Activated B cell treated with CpG ODN at 0.5 μM for 24 hours (primary cell): ENCODE measurements at places on chromosomes 12 and 14. TPM values are rescaled to one million over a fixed set of nuclear protein-coding genes. Genes with fewer than 3 reads are reported as not detected.

DNA sequence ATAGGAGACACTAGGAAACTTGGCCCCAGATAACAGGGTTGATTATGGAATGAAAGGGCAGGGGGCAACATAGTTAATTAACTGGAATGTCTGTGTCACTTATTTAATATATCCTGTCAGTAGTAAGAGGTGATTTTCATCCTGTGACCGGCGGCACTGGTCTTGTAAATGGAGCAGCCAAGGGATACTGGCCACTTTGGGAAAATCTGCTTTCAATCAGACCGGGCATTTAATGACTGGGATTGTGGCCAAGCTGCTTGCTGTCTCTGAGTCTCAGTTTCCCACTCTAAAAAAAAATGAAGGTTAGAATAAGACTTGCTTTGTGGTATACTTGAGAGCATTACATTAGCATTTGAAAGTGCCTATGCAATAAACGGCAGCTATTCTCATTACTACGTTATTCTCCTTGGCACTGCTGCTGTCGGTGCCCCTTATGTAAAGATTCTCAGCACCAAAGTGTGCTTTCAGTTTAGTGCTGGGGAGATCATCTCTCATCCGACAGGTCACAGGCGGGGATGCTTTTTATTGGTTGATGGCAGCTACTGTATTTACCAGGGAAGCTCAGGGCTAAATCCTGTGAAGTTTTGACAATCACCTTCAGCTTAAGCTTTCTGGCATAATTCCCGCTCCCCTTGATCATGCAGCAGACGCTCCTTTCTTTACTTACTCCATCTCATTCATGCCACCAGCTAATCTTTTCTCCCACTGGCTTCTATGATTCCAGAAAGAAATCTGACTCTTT lies 162.1 kb downstream of the ESRRB start:
- H3K27ac ChIP-seq, result no peak overlapping the region
- H3K27me3 ChIP-seq, result peaks cover 21% of the 10 kb centered on the region
- H3K4me3 ChIP-seq, result no peak overlapping the region
- no peak for DNase-seq
- H3K36me3 ChIP-seq, result no peaks in the 10 kb centered on the region

DNA sequence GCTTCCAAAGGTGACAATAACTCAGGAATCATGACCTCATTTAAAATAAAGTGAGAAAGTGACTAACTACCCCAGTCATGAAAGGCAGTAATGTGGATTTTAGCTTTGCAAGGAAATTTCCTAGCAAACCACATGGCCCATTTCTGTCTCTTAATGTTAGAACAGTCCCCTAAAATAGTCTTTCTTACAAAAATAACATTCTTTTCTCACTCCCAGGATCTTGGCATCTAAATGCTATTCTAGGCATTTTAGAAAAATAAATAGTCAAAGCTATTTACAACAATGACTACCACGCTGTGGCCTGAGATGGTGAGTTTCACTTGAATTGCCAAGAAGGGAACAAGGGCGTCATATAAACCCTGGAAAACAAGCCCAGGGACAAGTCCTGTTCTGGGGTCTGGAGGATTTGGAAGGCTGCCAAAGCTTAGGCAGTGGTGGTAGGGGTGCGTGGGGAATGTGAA lies 101.2 kb upstream of the CCDC175 start:
- H3K4me3 ChIP-seq, result no peak overlapping the region
- H3K27me3 ChIP-seq, result no peaks in the 10 kb centered on the region
- H3K27ac ChIP-seq, result no peak overlapping the region
- no peak for DNase-seq

- DNase-seq, result no peak
- H3K27me3 ChIP-seq, result peaks cover 5% of the 10 kb centered on the region
- peaks cover 20% of the 10 kb centered on the region for H3K4me1 ChIP-seq
- H3K36me3 ChIP-seq, result no peaks in the 10 kb centered on the region
Observed at GRCh38 chr14:94343238-94344005, 20.3 kb upstream of the SERPINA6 start.

DNA sequence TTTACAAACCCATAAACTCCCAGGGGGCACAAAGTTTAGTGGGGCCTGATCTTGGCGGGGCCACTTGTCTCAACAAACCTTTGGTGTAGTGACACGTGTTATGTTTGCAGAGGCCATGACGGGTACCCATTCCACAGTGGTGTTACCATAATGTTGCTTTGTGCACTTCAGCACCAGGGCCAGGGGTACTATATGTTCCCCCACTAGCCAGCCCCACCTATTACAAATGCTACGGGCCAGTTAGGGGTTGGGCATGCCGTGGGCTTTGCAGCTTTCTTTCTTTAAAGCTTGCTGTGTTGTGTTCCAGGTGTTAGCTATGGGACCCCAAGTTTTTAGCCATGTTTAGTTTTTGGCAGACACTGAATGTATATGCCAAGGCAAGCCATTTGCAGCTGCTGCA lies 30.8 kb upstream of the G2E3 start:
- no peak for DNase-seq
- H3K27me3 ChIP-seq, result peaks cover 5% of the 10 kb centered on the region
- H3K36me3 ChIP-seq, result no peaks in the 10 kb centered on the region
- H3K4me3 ChIP-seq, result no peak overlapping the region
- no peaks in the 10 kb centered on the region for H3K4me1 ChIP-seq
- no peak overlapping the region for H3K27ac ChIP-seq

DNA sequence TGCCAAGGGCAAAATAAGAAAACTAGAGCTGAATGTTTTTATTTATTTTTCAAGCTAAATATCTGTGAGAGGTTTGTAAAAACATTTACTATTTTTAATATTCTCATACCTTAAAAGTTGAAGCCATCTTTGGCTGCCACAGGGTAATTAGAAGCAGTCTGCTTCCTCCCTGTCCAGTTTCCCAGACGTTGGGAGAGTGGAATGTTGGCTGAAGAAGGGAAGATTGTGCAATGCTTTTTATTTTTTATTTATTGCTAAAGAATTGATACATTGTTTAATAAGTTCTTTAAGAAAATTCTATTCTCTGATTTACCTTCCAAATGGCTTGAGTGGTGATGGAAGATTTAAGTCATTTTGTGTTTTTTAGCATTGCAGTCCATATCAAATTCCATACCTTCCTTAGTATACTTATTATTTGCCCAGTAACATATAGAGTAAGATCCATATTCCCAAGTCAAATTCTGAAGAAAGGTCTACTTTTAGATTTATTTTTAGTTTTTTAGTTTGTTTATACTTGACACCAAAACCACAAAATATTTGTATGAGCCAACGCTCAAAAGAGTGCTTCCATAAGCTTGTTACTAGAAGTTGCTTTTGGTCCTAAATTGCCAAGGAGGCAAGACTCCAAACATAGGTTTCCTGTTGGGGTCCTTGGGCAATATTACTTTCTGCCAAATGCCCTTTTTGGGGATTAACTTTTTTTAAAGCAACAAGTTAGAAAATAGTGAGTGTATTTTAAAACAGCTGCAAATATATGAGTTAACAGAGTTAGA lies 124.0 kb upstream of the CPM start:
- H3K4me3 ChIP-seq, result no peak overlapping the region
- H3K27me3 ChIP-seq, result no peaks in the 10 kb centered on the region
- H3K27ac ChIP-seq, result no peak overlapping the region
- no peak for DNase-seq

GRCh38 chr12:92814584-92814983 lies 111.8 kb downstream of the PLEKHG7 start:
- no peaks in the 10 kb centered on the region for H3K27me3 ChIP-seq
- H3K36me3 ChIP-seq, result peaks cover 52% of the 10 kb centered on the region
- peaks cover 15% of the 10 kb centered on the region for H3K4me1 ChIP-seq
- DNase-seq, result no peak
- H3K4me3 ChIP-seq, result no peak overlapping the region

DHH gene
- total RNA-seq, result 0.09 TPM in 1 of 2 replicates, not detected in the other

MUCL1 gene
- not detected in 2 replicates for total RNA-seq

PLCZ1 gene
- not detected in 2 replicates for total RNA-seq

ACSM4 gene
- not detected in 2 replicates for total RNA-seq
